ENCODE measurements at places on chromosomes 7 and 10.

DNA sequence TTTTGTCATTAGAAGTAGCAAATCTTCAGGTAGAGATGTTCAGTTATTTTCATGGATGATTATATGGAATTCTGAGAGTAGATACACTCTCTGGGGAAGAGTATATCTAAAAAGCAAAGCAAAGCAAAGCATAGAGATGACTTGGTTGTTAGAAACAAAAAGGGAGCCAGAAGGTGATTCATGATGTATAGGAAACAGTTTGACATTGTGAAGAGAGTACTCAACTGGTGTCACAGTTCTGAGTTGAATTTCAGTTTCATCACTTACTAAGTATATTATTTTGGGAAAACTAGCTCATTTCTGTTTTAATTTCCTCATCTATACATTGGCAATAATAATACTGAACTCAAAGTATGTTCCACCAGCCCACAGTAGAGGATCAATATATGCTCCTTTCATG is 86.8 kb downstream of the SEMA3C start:
- DNase-seq, result no peak

- DNase-seq, result no peak
Observed at GRCh38 chr10:52636874-52637273, 135.7 kb downstream of the MBL2 start.

GRCh38 chr10:58175990-58176900 is 91.4 kb downstream of the IPMK start:
- peak; percentile 5 for DNase-seq

DNA sequence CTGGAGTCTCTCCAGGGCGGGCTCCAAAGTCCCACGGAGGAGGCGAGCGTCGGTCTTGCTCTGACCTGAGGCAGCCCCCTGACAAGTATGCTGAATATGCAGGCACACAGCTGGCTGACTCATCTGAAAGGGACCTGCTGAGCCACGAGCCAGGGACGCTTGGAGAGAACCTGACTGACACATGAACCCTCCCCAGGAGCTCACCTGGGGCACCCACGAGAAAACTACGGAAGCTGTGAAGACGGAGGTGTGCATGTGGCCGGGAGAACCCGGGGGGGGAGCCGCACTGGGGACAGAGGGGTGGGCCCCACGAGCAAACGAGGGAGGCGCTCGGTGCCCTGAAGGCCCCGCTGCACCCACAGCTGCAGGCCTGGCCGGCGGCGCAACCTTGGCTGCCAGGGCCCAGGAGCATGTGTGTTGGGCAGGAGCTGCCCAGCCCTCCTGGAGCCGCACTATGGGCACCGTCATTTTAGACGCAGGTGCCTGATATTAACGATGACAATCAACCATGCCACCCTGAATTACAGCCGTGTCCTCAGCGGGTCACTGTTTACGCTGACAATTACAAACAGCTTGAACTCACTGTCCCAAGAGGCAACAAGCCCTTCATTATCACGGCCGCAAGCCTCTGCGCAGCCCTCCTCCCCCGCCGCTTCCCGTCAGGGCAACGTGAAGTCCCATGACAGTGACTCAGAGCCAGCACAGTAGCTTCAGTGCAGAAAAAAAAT is 64.7 kb downstream of the DIP2C start:
- peak; percentile 89 for DNase-seq

DNA sequence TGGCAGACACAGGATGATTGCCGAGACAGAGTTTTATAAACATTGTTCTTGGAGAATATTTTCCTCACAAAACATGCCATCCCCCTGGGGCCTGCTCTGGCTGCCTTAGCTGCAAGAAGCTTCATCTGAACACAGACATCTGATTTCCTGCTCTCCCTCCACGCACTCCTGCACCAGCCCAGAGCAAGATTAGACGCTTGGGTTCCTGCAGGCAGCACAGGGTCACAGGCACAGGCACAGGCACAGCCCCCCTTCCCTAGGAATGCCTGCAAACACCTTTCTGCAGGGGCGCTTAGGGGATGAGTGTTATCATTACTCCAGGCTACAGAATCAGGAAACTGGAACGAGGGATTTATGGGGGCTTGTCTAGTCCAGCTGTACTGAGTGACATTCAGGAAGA is 450.3 kb downstream of the GRID1 start:
- no peak for DNase-seq

GRCh38 chr7:38310591-38311101 is 37.2 kb upstream of the TARP start:
- DNase-seq, result no peak

GRCh38 chr10:74177140-74177677 is 26.2 kb downstream of the ADK start:
- no peak for DNase-seq

DNA sequence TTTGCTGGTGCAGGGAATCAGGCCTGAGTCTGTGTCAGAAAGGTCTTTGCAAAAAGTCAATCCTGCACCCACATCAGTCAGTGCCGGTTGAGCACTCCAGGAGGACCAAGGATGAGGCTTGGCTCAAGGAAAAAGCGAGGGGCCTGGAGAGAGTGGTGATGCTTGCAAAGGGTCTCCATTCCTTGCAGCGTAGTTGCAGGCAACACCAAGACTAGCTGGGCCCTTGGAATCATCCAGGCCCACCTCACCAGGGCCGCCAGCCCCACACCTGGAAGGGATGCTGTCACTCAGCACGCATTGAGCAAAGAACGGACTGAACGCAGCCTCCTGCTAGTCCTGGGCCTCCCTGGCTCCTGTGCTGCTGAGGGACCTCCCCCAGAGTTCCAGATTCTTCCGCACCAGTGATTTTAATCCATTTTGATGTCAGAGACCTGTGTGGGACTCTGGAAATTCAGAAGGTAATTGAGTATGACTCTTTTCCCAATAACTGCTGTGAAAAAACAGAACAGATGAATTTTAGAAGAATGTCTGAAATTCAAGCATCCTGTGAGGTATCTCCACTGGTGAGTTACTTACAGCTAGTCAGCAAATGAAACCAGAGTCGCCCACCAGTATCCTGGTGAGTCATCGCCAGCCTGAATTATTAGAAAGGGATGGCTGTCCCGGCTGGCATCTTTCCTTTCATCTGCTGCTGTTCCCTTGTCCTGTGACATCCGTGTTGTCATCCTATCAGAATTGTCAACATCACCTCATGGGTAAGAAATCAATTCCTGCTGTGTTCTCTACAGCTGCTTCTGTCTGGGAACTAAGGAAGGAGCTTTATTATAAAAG is 150.8 kb upstream of the NPS start:
- no peak for DNase-seq

- no peak for DNase-seq
Observed at GRCh38 chr10:82801289-82801688, 926.3 kb downstream of the NRG3 start.

DNA sequence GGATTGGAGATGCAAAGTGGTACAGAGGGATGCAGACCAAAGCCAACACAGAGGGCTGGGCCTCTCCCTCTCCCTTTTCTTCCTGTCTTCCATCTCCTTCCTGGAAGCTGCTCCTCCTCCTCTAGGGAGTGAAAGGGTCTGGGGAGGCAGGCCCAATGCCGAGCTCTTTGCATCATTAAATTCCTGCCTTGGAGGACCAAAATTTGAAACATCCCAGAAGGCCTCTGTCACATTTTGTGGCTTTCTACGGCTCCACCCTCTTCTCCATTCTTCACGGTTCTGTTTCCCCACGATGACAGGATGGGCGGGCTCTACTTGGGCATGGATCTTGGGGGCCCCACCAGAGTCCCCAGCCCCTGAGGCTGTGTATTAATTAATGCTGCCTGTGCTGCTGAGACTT is 76.4 kb downstream of the NEURL1 start:
- DNase-seq, result no peak

DNA sequence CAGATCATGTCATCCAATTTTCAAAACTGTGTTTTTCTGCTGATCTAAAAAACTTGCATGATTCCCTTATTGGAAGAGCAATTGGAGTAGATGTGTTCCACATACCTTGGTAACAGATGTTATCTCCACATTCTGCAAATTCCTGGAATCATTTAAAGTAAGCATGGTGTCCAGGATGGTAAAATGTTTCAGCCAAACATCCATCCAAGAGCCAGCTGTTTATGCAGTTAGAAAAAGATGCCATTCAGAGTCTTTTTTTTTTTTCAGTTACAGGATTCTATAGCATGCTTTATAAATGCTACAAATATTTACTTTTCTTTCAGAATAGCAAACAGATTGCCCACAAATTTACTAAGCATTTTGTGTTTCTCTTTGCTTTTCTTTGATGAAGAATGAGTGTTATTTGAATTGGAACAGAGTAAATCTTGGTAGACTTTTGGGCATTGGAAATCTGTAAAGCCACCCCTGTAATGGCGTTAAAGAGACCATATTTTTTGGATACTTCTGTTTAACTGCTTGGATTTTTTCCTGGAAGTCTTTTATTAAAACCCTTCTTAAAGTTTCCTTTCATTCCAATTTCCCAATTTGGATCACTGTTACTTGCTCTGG is 149.8 kb downstream of the GNAT3 start:
- no peak for DNase-seq

- no peak for DNase-seq
Observed at GRCh38 chr7:1091644-1092027, 3.7 kb downstream of the GPER1 start.

DNA sequence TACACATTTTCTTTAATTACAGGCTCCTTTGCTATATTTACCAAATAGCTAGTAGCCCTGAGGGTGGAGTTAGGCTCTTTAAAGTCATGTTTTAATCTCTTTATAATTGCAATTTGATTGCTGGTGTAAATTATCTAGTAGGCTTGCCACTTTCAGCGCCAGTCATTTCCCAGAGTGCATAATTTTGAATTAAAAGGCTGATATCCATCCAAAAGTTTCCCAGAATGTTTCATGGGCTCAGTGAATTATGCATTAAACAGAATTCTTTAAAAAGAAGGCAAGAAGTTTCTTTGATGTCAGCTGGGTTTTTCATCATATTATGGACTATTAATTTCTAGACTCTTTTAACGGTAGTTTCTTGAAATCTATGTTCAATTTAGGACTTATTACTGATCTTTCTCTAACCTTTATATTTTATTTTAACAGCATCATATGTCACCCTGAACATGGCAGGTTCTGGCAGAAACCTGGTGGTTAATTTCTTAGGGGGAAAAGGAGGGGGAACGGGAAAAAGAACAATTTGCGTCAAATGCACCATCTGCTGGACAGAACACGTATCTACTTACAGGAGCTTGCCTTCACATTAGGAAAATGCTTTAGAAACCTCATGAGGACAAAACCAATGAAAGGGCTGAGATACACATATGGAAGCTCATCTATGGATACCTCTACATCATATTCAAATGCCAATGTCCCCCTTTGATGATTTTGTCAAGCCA is 171.1 kb downstream of the GRM3 start:
- DNase-seq, result peak; percentile 24

GRCh38 chr7:33421429-33421828 is 292.1 kb downstream of the BBS9 start:
- no peak for DNase-seq

Measured in H7 (cell line).